ENCODE measurements at places on chromosomes 1 and 21. TPM values are rescaled to one million over a fixed set of nuclear protein-coding genes. Genes with fewer than 3 reads are reported as not detected.
A peak's percentile ranks its signal among the peaks of the same experiment; 100 is the strongest.

GRCh38 chr1:107997866-107998265 lies 32.9 kb upstream of the VAV3 start:
- no peak overlapping the region for H3K4me3 ChIP-seq
- DNase-seq, result no peak
- no peak overlapping the region for H3K27ac ChIP-seq
- peaks cover 27% of the 10 kb centered on the region for H3K4me1 ChIP-seq

DNA sequence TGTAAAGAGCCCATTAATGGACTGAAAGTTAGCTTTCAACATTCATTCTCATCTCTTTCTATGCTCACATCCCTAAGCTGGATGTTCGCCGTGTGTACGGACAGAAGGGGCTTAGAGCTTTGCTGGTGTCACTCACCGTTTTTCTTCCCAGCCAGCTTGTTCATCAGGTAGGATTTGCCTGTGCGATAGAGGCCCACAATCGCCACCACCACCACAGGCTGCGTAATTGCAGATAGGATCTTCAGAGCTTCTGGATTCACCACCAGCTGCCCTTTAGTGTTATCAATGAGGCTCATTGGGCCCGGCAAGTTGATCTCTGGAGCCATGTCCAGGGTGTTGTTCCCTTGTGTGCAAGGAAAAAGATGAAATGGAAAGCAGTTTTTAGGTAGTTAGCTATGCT lies 4.3 kb downstream of the GBP2 start:
- no peaks in the 10 kb centered on the region for H3K27me3 ChIP-seq
- no peaks in the 10 kb centered on the region for H3K4me1 ChIP-seq
- DNase-seq, result no peak
- no peak overlapping the region for H3K4me3 ChIP-seq
- H3K27ac ChIP-seq, result no peak overlapping the region

The ATP6V1G3 gene
- not detected for total RNA-seq

The HUNK gene
- 37.3 TPM for total RNA-seq

DNA sequence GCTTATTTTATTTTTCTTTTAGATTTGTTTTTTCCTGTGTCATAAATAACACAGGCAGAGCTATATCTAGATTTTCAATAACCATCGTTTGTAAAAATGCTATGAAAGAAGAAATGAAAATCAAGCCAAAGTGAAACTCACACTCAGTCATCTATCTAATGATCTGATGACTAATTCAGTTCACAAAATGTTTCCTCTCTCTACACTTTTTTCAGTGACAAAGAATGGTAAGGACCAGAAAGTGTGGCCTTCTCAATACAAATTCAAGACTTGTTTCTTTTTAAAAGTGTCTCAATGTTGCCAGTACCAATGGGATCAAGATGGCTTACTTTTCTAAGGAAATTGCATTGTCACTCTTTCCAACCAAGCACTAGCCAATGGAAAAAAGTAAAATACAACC lies 282.8 kb upstream of the PKN2 start:
- H3K27me3 ChIP-seq, result no peaks in the 10 kb centered on the region
- H3K27ac ChIP-seq, result no peak overlapping the region
- DNase-seq, result no peak
- no peaks in the 10 kb centered on the region for H3K4me1 ChIP-seq
- H3K4me3 ChIP-seq, result no peak overlapping the region
- H3K36me3 ChIP-seq, result no peaks in the 10 kb centered on the region

The KRTAP19-1 gene
- total RNA-seq, result not detected

- peaks cover 9% of the 10 kb centered on the region for H3K4me1 ChIP-seq
- peaks cover 13% of the 10 kb centered on the region for H3K36me3 ChIP-seq
- no peak for DNase-seq
- H3K27me3 ChIP-seq, result no peaks in the 10 kb centered on the region
- no peak overlapping the region for H3K4me3 ChIP-seq
These were observed 1.7 kb upstream of the HLX start for GRCh38 chr1:220877377-220878095.

DNA sequence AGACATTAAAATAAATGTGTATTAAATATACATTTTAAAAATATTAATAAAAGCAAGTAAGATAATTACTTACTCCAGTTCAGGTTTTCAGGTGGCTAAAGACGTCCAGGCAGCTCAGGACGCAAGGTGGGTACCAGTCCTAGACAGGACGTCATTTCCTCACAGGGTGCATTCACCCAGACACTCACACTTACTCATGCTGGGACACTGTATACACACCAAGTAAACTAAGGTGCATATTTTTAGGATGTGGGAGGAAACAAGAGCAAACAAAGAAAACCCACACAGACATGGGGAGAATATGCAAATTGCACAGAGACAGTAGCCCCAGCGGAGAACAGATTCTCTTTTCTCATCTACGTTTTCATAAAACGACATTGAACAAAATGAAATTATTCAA lies 457.9 kb downstream of the BRINP3 start:
- H3K4me3 ChIP-seq, result no peak overlapping the region
- H3K27ac ChIP-seq, result no peak overlapping the region
- DNase-seq, result no peak
- H3K36me3 ChIP-seq, result no peaks in the 10 kb centered on the region
- no peaks in the 10 kb centered on the region for H3K27me3 ChIP-seq

- no peaks in the 10 kb centered on the region for H3K4me1 ChIP-seq
- DNase-seq, result no peak
- H3K27me3 ChIP-seq, result peaks cover 26% of the 10 kb centered on the region
- no peak overlapping the region for H3K4me3 ChIP-seq
- no peak overlapping the region for H3K27ac ChIP-seq
These were observed 291.5 kb upstream of the VAMP3 start for GRCh38 chr1:7479571-7479970.

GRCh38 chr1:168470901-168471431 lies 72.8 kb downstream of the XCL2 start:
- no peaks in the 10 kb centered on the region for H3K27me3 ChIP-seq
- H3K4me3 ChIP-seq, result no peak overlapping the region
- peak; percentile 96 for DNase-seq
- peak overlapping the region; percentile 96 for H3K27ac ChIP-seq
- no peaks in the 10 kb centered on the region for H3K36me3 ChIP-seq

DNA sequence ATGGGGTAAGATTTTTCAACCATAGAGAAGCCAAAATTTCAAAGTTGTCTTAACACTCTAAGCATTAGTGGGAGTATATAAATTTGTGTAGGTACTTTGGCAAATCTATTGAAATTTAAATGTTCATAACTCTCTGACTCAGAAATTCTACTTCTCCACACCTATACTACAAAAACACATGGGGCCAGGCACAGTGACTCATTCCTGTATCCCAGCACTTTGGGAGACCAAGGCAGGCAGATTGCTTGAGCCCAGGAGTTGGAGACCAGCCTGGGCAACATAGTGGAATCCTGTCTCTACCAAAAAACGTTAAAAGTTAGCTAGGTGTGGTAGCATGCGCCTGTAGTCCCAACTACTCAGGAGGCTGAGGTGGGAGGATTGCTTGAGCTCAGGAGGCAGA lies 41.3 kb upstream of the RAVER2 start:
- no peaks in the 10 kb centered on the region for H3K36me3 ChIP-seq
- DNase-seq, result no peak
- no peak overlapping the region for H3K27ac ChIP-seq
- H3K4me1 ChIP-seq, result peaks cover 3% of the 10 kb centered on the region
- no peak overlapping the region for H3K4me3 ChIP-seq
- no peaks in the 10 kb centered on the region for H3K27me3 ChIP-seq

GRCh38 chr1:75811211-75811981 lies 14.7 kb downstream of the MSH4 start:
- DNase-seq, result peak; percentile 61
- no peaks in the 10 kb centered on the region for H3K36me3 ChIP-seq
- H3K27me3 ChIP-seq, result no peaks in the 10 kb centered on the region

DNA sequence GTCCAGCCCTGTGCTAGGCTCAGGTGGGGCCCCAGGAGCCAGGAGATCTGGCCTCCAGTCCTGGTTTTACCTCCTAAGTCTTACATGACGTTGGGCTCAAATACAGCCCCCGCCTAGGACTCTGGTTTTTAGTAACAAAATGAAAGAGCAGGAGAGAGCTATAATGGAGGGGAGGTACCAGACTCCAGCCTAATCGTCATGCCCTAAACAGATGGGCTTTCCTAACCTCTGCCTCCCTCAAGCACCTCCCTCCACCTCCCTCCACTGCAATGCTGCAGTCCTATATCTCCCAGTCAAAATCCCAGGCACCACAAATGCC lies 28.6 kb downstream of the TTC39A start:
- no peaks in the 10 kb centered on the region for H3K27me3 ChIP-seq
- H3K36me3 ChIP-seq, result no peaks in the 10 kb centered on the region
- DNase-seq, result no peak
- H3K4me3 ChIP-seq, result no peak overlapping the region
- peaks cover 6% of the 10 kb centered on the region for H3K4me1 ChIP-seq
- no peak overlapping the region for H3K27ac ChIP-seq

DNA sequence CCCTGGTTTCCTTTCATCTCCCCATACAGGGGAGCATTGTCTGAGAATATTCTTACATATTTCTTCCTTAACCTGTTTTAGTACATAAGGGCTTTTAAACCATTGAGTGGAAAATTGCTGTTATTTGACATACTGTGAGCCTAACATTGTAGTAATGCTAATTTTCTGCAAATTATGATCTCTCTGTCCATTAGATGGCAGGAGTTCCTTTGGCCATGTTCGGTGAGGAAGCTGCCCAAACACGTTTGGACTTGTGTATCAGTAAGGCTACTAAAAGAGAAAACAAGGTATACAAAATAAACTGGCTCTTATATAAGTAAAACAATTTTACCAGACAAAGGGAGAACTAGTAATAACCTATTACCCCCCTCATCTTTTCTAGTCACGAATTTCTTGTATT lies 29.2 kb downstream of the CDC7 start:
- no peaks in the 10 kb centered on the region for H3K36me3 ChIP-seq
- H3K4me1 ChIP-seq, result no peaks in the 10 kb centered on the region

The TSACC gene
- not detected for total RNA-seq

- H3K27ac ChIP-seq, result peak overlapping the region; percentile 97
- H3K4me1 ChIP-seq, result peaks cover 39% of the 10 kb centered on the region
- peaks cover 54% of the 10 kb centered on the region for H3K36me3 ChIP-seq
- H3K27me3 ChIP-seq, result no peaks in the 10 kb centered on the region
- H3K4me3 ChIP-seq, result 0 out of 2 replicates have a peak overlapping the region, but pooled peaks have one; percentile 3
These were observed 41.1 kb downstream of the PROX1 start for GRCh38 chr1:214028649-214029406.

DNA sequence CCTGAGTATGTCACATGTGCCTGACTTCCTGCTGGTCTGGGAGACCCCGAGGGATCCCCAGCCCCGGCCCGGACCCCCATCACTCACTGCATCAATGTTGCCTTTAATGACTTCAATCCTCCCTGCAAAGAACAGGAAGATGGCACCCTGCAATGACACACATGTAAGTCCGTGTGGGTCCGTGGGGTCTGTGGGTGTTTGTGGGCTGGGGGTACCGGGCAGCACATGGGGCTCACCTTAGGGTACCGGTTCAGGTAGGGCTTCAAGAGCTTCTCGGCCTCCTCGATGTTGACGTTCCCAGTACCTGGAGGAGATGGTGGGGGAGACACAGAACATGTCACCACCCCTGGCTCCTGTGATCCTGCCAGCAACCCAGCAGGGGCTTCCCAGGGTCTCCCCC lies 28.1 kb downstream of the TTC39A start:
- no peaks in the 10 kb centered on the region for H3K27me3 ChIP-seq
- H3K27ac ChIP-seq, result no peak overlapping the region
- peaks cover 6% of the 10 kb centered on the region for H3K4me1 ChIP-seq

DNA sequence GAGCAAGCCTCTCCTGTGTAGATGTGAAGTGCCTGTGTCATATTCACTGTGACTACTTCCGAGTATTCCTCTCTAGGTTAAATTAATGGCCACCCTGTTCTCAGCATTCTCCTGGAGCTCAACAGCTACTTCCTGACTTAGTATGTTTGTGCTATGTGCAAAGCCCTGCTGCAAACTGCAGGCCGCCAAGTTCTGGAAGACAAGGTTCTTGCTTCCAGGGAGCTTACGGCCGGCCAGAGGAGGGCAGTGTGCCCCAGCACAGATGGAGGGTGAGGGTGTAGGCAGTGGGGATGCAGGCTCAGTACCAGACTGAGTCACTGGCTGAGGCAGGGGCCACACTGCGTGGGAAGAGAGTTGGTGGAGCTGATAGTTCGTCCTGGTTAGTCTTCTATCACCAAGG lies 43.2 kb downstream of the ELK4 start:
- no peaks in the 10 kb centered on the region for H3K36me3 ChIP-seq
- H3K4me1 ChIP-seq, result no peaks in the 10 kb centered on the region
- no peaks in the 10 kb centered on the region for H3K27me3 ChIP-seq
- peak; percentile 45 for DNase-seq

DNA sequence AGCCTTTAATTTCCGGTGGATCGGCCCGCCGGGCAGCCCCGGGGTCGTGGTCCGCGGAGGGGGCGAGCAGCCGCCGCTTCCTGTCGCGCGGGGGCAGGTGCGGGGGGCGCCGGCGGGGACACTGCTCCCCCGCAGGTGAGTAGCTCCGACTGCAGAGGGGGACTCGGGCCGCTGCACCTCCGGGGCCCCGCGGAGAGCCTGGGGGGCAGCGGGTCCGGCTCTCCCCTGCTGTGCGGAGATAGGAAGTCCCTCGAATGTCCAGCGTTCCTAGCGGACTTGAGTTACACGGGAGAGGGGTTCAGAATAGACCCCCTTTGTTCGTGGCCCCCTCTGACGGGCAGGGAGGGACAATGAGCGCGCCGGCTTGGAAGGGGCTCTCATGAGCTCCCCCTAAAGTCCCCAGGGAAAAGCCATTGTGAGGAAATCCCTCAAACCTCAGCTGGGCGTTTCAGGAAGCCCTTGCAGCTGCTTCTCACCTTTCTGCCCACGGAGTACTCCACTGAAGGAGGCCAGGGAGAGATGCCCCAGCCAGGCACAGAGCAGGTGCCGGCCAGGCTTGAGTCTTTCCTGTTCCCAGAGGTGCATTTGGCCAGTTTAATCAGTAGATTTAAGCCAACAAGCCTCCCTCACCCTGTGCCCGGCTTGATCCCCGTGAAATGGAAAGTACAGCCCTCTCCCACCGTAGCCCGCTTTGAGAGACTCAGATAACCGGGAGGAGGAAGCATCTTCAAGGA lies 925 bp downstream of the PDE9A start:
- H3K27me3 ChIP-seq, result no peaks in the 10 kb centered on the region
- no peaks in the 10 kb centered on the region for H3K36me3 ChIP-seq
- peak overlapping the region; percentile 74 for H3K4me3 ChIP-seq
- peaks cover 14% of the 10 kb centered on the region for H3K4me1 ChIP-seq
- peak; percentile 71 for DNase-seq
- H3K27ac ChIP-seq, result peak overlapping the region; percentile 56

DNA sequence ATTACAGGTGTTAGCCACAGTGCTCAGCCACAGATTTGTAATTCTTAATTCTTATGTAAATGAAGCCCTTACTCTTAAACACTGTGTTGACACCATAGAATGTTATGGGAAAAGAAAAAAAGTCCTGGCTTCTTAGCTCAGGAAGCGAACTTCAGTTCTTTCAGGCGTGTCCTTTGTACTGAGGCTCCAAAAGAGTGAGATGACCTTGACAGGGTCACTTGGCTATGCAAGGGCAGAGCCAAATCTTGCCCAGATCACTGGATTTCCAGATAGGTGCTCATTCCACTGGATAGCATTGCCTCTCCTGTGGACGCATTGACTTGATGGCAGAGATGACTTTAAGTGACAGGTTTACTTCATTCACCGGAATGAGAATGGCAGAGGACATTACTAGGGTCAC lies 4.8 kb downstream of the NFYC start:
- H3K27ac ChIP-seq, result no peak overlapping the region
- H3K36me3 ChIP-seq, result no peaks in the 10 kb centered on the region
- H3K27me3 ChIP-seq, result no peaks in the 10 kb centered on the region
- H3K4me1 ChIP-seq, result peaks cover 5% of the 10 kb centered on the region

- H3K4me3 ChIP-seq, result no peak overlapping the region
- H3K4me1 ChIP-seq, result no peaks in the 10 kb centered on the region
- no peaks in the 10 kb centered on the region for H3K27me3 ChIP-seq
- H3K36me3 ChIP-seq, result no peaks in the 10 kb centered on the region
- H3K27ac ChIP-seq, result no peak overlapping the region
These were observed 76.2 kb downstream of the C1orf21 start for GRCh38 chr1:184462990-184463389.

GRCh38 chr1:154683820-154684219 lies 75.8 kb upstream of the ADAR start:
- H3K27me3 ChIP-seq, result 0 out of 2 replicates have a peak, but pooled peaks cover 6% of the 10 kb centered on the region
- H3K4me3 ChIP-seq, result no peak overlapping the region
- no peaks in the 10 kb centered on the region for H3K4me1 ChIP-seq
- no peak overlapping the region for H3K27ac ChIP-seq
- no peak for DNase-seq
- H3K36me3 ChIP-seq, result no peaks in the 10 kb centered on the region
